ENCODE measurements at places on chromosomes 6 and 20.

- peak; percentile 23 for DNase-seq
These were observed 100.1 kb upstream of the AGPAT4 start for GRCh38 chr6:161373905-161374451.

- no peak for DNase-seq
These were observed 1.7 kb downstream of the LOC128125822 start for GRCh38 chr6:63573899-63574553.

DNA sequence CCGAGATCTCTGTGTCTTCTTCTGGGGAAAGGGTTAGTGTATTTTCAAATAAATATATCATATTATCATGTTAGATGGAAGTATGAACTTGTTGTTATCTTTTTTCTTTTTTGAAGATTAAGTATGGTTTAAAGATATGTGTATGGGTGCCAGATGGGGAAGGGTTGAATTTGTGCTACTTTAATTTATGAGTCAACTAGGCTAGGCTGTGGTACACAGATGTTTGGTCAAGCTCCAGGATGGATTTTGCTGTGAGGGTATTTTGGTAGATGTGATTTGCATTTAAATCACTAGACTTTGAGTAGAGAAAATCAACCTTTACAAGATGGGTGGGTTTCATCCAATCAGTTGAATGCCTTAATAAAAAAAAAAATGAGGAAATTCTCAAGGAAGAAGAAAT lies 886.6 kb upstream of the ADGRB3 start:
- DNase-seq, result no peak

GRCh38 chr6:39812496-39812852 lies 20.3 kb downstream of the DAAM2 start:
- DNase-seq, result no peak

- DNase-seq, result no peak
These were observed 13.9 kb downstream of the MACROD2 start for GRCh38 chr20:14009208-14009607.

DNA sequence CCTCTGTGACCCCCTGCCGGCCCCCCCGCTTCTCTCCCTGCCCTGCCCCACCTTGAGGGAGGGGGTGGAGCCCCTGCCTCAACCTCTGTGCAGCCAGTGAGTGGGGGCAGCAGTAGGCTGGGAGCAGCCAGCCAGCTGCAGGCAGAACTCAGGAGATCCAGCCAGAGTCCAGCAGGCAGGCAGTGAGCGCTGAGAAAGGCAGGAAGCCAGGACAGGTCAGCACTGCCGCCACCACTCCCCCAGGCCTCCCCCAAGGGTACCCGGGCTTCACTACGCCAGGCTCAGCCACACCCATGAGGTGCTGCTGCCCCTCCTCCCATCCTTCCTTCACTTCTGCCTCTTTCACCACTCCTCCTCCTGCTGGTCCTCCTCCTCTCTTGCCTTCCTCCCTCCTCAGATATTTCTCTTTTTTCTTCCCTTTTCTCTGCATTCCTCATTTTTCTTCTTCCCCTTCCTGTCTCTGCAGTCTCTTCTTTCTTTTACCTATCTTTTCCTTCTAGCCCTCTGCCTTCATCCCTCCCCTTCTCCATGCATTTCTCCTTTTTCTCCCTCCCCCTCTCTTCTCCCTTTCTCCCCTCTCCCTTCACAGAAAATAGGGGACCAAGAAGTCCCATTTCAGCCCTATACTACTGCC lies 11.5 kb downstream of the TMEM63B start:
- DNase-seq, result no peak

DNA sequence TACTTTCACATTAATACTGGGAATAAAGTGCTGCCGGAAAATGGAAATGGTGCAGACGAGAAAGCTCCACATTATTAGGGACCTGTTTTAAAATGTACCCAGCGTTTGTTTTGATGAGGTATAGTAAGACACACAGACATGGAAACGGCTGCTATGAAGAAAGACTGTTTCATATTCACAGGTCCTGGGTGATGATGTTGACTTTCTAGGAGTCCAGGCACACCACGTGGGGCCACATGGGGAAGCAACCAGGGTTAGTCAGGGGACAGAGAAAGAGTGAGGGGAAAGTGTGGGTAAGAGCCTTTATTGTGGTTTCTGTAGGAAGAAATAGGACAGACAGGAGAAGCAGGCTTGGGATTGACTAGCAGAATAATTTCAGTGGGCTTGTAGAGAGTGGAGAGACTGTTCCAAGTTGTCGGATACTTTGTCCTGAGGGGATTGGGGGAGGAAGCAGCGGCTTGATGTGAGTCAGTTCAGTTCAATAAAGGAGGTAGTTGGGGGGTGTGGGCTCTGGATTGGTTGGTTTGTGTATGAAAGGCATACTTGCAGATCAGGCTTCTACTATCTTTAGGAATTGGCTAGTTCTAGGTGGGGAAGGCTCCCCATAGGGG lies 112.0 kb upstream of the MCHR2 start:
- DNase-seq, result no peak

GRCh38 chr20:62887860-62888239 lies 26.2 kb upstream of the TCFL5 start:
- DNase-seq, result no peak

- no peak for DNase-seq
These were observed 278.8 kb upstream of the RUNX2 start for GRCh38 chr6:45049188-45049843.

GRCh38 chr6:21985904-21986303 lies 310.9 kb downstream of the PRL start:
- no peak for DNase-seq
